ENCODE measurements at places on chromosomes 1 and 21. TPM values are rescaled to one million over a fixed set of nuclear protein-coding genes. Genes with fewer than 3 reads are reported as not detected.

Gene GPA33
- not detected for total RNA-seq

Gene ZBTB48
- total RNA-seq: 15.0 TPM

GRCh38 chr1:24390924-24391782, 22.4 kb downstream of the STPG1 start:
- peak; percentile 92 for DNase-seq

DNA sequence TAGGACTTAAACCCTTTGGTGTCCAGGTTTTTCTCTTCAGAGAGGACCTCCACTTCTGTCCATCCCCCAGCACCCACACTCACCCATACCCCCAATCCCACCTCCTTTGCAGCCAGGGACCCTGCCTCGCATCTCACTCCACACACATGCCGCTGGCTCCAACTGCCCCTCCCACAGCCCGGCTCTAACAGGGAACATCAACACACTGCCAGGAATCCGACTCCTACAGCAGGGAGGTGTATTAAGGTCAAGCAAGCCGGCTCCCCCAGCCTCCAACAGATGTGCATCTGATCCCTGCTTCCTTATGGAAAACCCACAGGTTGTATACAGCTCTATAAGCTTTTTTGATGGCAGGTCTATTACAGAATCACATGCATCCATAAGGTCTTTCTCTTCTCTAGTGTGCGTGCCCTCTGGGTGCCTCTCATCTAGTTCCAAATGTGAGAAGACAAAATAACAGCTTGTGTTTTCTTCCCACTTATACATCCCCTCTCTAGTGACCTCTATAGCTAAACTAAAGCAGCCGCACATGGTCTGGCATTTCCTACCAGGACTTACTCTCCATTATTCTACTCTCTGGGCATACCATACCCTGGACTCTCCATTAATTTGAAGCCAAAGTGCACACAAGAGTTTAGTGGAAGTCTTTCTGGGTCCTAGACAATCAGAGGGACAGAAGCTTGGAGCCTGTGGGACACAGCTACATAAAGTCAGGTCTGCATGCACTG, 16.3 kb downstream of the PIK3C2B start:
- DNase-seq: no peak

GRCh38 chr1:221736714-221737113, 5.2 kb downstream of the DUSP10 start:
- DNase-seq: no peak

Measured in esophagus muscularis mucosa (tissue), 4 donors.